ENCODE measurements at places on chromosomes 12 and 14.

DNA sequence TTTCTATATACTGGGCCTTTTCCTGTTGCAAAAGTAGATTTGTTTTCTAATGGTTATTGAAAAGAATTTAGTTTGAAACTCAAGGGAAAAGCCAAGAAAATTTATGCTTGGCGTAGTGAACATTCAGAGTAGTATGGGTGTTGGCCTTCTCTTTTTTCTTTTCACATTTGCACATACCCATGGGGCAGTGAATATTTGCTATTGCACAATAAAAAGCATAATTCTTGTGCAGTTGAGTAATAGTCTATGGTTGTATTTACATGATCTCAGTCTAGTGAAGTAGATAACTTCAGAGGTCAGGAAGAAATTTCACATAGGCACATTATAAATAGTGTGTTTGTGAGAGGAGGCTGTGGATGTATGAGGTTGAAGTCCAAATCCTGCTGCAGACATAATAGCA is 158.1 kb downstream of the FLRT2 start:
- no peak for DNase-seq

- DNase-seq: no peak
Observed at GRCh38 chr12:104410786-104411185, 46.0 kb upstream of the CHST11 start.

DNA sequence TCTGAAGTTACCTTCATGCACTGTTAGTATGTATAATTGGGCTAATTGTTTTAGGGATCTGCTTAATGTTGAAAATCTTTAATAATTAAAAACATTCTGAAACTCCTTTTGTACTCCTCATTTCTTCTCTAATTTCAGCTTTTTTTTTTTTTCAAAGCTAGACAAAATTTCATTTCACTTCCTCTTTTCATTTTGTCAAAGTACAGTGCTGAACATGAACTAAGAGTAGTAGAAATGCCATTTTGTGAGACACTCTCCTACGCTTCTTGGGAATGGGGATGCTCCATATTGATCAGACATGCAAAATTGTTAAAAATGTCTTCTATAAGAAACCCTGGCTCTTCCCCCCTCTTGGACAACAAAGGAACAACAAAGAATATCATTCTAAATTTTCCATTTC is 1.7 kb downstream of the ABCD2 start:
- no peak for DNase-seq

DNA sequence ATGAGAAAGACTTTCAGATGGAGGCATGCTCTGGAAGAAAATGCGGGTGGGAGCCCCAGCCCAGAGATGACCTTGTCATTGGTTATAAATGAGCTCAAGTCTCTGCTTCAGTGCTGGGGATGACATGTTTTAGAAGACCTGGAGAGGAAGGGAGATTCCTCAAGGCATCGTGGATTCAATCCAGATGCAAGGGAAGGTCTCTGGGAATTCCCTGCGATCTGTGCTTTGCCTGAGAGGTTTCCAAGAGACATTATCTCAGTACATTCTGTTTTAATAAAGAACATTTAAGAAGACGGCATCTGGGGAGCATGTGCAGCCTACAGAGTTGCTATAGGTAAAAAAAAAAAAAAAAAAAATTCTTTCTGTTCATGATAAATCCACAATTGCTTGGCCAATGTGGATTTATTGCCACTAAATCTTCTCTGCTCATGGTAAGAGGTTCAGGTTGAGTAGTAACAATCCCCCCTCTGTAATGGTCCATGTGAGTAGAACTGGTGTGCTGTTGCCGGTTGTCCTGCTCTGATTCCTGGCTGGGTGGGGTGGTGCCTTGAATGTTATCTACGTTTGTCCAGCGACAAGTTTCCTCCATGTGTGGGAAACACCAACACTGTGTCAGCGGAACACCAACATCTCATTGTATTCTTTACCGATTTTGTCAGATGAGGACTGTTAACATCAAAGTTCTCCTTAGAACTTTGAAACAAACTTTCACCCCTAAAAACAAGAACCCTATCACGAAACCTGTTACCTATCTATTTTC is 230.0 kb downstream of the MSRB3 start:
- no peak for DNase-seq

GRCh38 chr14:97025722-97026121 is 228.5 kb downstream of the VRK1 start:
- no peak for DNase-seq

- peak; percentile 38 for DNase-seq
Observed at GRCh38 chr14:77139540-77140358, 1.8 kb downstream of the ZDHHC22 start.

GRCh38 chr14:64691376-64691775 is 12.8 kb upstream of the PLEKHG3 start:
- no peak for DNase-seq

DNA sequence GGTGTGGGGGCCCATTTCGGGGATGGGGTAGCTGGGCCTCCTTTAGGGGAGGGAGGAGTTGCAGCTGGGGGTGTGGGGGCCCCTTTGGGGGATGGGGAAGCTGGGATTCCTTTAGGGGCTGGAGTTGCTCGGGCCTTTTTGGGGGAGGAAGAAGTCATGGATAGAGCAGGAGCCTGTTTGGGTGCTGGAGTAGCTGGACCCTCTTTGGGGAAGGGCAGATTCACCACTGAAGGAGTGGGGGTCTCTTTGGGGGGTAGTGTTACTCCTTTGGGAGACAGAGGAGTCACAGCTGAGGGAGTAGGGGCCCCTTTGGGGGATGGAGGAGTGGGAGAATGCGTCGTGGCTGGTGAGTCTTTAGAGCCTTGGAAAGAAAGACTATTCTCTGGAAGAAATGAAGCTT is 6.5 kb downstream of the NACA start:
- no peak for DNase-seq

GRCh38 chr12:120015313-120015712 is 26.3 kb downstream of the BICDL1 start:
- no peak for DNase-seq

DNA sequence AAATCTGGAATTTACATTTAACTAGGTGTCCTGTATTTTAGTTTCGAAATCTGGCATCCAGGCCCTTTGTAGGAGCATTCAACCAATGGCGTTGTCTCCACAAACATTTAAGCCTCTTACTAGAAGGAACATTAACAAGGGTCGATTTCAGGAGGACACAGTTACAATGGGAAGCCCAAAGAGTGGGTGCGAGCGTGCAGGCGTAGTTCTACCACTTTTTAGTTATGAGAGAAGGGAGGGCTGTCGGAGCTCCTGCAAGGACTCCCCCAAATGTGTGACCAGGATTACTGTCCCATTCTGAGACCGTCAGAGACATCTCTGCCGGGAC is 365 bp upstream of the ABHD4 start:
- no peak for DNase-seq

GRCh38 chr14:73452341-73453186 is 5.8 kb downstream of the NUMB start:
- DNase-seq: no peak

GRCh38 chr14:50955373-50956043 is 11.2 kb upstream of the PYGL start:
- no peak for DNase-seq

DNA sequence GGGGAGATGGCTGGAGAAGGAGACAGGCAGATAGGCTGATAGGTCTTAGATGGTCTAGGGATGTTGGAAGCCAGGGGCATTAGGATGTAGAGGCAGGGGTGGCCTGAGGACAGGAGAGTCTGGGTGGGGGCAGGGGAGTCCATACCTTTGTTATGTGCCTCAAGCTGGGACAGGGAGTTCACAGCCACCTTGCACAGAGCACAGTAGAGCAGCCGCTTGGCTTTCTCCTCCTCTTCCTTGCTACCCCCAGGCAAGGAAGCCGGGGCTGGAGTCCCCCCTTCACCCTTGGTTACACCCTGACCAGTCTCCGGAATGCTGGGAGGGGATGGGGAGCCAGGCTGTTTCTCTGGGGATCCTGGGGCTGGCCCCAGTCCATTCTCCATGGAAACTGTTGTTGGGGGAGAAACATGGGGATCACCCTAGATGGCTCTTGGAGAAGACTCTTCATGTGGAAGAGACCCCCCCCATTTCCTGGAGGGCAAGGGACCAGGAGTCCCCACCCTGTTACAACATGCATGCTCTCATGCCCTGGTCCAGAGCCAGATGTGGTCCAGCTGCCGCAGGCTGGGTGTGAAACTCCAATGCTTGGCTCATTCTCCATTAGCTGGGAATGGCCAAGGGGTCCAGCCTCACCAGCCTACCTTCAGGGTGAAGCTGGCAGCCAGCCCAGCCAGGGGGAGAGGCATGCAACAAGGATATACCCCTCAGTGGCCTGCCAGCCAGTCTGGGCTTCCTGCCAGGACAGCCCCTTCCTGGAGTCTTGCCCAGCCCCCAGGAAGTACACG is 7.2 kb upstream of the GPR84 start:
- no peak for DNase-seq

DNA sequence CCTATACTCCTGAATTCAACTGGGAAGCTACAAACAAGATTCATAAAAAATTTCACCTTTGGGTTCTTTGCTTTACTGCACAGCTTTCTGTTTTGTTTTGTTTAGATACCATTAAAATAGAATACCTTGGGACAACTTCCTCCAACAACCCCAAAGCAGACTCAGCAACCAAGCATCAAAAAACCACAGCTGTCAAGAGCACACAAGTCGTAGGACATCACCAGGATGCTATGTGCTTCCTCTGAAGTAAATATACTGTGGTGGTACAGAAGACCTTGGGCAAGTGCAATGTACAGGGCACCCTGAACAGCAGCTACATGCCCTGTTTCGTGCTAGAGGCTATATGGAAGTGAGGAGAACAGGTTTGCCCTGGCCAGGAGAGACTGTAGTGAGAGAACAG is 359.3 kb downstream of the BCL11B start:
- DNase-seq: no peak

DNA sequence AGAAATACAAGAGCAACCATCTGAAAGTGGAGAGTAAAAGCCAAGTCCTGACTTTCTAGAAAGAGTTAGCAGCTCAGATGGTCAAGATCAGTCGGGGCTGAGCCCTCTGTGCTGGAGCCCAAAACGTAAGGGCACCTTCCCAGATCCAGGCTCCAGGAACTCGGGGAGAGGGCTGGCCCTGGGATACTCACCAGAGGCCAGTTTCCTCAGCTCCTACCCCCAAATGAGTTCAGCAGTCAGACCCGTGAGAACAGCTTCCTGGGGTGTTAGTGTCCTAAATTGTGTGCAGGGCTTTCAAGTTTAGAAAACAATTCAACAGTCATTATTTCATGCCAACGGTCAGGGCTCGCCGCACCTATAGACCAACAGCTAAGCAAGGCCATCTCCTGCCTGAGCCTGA is 147.6 kb upstream of the FKBP4 start:
- no peak for DNase-seq

GRCh38 chr12:89384807-89385206 is 32.5 kb upstream of the DUSP6 start:
- no peak for DNase-seq

GRCh38 chr12:49264466-49264872 is 413 bp upstream of the TUBA1C start:
- DNase-seq: peak; percentile 18

DNA sequence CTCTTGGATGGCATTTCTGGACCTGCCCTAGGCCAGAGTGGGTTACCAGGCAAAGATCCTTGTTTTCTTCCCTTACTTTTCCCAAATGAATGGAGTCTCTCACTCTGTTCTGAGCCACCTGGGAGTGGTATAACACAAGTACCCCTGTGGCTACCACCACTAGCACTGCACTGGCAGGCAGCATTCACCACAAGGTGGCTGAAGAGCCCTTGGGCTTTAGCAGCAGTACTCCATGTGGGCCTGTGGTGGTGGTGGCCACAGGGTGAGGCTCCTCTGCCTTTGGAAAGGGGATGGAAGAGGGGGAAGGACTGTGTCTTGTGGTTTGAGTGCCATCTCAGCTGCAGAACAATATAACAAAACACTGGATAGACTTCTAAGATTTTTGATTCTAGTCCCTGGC is 38.1 kb upstream of the LMNTD1 start:
- no peak for DNase-seq
